ENCODE measurements at places on chromosomes 4 and X.

DNA sequence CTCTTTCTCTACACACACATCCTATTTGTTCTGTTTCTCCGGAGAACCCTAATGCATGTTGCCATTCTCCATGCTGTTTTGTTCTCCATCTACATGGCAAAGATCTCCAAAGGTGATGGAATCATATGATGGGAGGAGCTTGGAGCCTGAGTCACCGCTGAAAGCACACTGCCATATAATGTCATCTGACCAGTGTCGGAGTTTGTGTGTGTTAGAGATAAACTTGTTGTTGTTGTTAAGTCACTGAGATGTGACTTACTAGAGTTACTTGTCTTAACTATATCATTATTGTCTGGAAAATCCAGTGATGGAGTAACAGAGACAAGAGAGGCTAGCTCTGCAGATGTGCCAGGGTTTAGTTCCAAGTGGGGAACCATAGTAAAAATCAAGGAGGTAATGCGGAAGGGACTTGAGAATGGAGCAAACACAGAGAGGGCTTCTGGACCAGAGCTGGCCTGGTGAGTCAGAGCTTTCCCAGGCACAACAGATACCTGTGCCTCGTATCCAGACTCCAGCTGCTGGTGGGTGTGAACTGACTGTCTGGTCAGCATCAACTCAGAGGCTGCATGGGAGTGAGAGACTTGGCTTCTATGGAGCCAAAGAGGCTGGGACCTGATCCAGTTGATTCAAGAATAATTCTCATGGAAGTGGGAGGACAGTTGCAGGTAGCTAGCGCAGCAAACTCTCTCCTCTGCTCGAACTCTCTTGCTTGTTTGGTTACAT, 30.6 kb upstream of the CCKAR start:
- no peak for DNase-seq

GRCh38 chr4:43843501-43843900, 605.1 kb downstream of the KCTD8 start:
- no peak for DNase-seq

DNA sequence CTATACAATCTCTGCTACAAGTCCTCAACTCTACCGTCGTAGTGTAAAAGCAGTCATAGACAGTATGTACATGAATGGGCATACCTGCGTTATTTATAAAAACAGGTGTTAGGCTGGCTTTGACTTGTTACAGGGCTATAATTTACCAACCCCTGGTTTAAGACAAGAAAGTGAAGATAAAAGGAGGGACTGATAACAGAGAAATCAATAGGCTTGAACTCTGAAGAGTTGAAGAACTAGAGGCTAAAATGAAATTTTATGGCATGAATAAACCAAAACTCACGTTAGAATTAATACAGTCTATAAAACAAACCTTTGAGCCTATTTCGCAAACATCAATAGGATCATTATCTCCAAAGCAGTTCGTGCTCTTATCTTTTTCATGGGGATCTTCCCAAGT, 36.2 kb downstream of the PPA2 start:
- no peak for DNase-seq

- DNase-seq = no peak
These were observed 105.7 kb upstream of the PRPS2 start for GRCh38 chrX:12685541-12685940.

DNA sequence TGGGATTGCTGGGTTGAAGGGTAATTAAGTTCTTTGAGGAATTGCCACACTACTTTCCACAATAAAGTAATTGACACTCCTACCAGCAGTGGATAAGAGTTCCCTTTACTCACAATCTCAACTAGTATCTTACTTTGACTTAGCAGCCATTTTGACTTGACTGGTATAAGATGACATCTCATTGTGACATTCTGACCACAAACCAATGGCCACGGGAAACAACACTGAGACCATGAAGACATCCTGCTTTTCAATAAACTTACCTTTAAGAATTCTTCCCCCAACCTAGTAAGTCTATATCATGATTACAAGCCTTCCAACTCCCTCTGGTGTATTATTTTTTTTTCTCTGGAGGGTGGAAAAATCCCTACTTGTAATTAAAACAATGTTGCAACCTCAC, 66.9 kb upstream of the WDR1 start:
- no peak for DNase-seq

DNA sequence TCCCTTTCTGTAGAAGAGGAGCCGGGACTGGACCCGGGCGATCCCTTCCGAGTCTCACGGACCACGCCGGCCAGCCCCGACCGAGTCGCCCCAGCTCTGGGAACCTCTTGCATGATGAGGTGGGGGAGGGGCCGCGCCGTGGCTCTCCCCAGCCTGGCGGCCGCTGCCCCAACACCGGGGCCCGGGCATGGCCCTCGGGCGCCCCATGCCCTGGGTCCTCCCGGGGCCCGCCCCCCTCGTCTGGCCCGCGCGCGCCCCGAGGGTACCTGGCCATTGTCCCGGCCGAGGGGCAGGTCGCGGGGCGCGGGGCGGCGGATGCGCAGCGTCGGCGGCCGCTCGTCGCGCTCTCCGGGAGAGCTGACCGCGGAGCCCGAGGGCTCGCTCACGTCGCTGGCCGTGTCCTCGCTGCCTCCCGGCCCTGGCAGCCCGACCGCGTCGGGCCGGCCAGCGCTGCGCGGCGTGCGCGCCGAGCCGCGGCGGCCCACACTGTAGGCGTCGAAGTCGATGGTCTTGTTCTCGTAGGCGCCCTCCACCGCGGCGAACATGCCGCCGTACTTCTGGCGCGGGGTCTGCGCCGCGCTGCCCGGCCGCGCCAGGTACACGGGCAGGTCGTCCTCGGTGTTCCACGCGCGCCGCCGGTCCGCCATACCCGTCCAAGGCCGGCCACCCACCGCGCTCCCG, 423 bp downstream of the CRMP1 start:
- DNase-seq = no peak

GRCh38 chr4:139791681-139792080, 126.1 kb downstream of the MGST2 start:
- no peak for DNase-seq

DNA sequence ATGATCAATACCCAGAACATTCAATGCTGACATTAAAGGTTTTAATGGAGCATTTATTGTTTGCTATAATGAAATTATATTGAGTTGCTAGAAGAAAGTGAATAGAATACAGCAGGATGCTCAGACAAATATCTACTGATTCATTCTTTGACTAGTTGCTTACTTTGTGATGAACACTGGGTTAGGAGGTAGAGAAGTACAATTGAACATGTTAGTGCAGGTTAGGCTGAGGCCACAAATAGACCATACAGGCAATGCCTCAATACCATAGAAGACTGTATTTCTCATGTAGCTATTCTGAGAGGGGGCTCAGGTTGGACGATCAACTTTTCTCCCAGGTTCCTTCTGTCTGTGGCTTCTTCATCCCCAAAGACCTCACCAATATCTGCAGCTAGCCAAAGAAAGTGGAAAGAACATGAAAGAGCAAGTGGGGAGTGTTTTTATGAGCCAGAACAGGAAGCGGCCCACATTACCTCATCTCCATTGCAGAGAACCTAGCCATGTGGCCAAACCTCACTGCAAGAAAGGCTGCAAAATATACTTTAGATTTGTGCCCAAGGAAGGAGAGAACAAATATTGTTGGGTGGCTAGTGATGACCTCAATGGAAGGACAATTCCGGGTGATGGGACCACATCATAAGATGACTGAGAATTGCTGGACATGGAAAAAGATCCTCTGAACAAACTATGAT, 180.3 kb upstream of the GATB start:
- no peak for DNase-seq

- DNase-seq = no peak
These were observed 71.7 kb upstream of the BCOR start for GRCh38 chrX:40169193-40170101.

- no peak for DNase-seq
These were observed 9.8 kb upstream of the TMEM185A start for GRCh38 chrX:149641432-149641831.

DNA sequence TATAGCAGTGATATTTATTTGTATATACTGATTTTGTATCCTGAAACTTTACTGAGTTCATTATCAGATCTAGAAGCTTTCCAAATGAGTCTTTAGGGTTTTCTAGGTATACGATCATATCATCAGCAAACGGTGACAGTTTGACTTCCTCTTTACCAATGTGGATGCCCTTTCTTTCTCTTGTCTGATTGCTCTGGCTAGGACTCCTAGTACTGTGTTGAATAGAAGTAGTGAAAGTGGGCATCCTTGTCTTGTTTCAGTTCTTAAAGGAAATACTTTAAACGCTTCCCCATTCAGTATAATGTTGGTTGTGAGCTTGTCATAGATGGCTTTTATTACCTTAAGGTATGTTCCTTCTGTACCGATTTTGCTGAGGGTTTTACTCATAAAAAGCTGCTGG, 37.5 kb downstream of the CBR4 start:
- DNase-seq = no peak

GRCh38 chrX:16429406-16429805, 220.6 kb upstream of the S100G start:
- DNase-seq = no peak

DNA sequence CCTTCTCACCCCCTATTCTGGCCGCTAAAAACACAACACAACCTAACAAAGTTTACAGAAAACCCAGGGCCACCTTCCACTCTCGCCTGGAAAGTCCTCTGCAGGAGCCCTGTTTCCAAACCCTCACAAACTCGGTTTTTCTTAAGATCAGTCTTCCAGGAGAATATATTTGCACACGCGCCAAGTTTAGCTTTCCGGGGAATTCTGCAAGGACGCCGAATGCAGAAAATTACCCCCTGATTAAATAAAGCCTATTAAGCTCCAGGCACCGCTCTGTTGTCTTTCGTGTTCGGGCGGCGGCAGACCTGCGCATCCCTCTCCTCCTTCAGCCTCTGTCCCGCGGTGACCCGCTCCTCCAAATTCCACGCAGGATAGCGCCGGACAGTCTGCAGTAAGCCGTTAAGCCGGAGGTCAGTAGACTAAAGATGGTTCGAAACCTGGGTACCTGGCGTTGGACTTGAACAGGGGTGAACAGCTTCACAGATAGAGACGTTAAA, 5.0 kb downstream of the MSX1 start:
- no peak for DNase-seq

- DNase-seq = no peak
These were observed 1097.2 kb upstream of the TENM3 start for GRCh38 chr4:181146051-181146450.

DNA sequence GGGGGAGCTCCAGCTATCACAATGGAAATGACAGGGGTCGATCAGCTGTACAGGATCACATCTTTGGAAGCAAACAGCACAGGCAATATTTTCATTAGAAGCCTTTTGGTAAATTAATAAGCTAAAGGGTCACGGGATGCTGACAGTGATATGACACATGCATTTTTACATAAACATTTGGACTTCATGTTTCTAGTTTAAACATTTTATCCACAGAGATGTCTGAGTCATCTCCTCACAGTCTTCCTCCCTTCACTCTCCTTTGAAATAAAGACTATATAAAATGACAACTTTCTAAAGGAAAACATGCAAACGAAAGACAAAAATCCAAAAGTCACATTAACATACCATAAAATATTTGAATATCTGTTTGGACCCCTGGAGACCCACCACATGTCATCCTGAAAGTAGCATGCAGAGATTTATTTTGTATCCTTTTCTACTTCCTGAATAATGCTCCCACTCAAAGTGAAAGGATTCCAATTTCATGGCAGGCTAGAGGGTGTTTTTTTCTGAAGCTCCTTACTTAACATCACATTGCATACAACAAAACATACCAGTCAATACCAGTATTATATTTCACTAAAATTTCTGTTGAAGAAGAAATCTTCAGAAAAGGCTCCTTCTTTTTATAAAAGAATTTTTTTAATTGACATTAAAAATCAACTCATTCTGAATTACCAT, 200.1 kb upstream of the PPARGC1A start:
- no peak for DNase-seq

DNA sequence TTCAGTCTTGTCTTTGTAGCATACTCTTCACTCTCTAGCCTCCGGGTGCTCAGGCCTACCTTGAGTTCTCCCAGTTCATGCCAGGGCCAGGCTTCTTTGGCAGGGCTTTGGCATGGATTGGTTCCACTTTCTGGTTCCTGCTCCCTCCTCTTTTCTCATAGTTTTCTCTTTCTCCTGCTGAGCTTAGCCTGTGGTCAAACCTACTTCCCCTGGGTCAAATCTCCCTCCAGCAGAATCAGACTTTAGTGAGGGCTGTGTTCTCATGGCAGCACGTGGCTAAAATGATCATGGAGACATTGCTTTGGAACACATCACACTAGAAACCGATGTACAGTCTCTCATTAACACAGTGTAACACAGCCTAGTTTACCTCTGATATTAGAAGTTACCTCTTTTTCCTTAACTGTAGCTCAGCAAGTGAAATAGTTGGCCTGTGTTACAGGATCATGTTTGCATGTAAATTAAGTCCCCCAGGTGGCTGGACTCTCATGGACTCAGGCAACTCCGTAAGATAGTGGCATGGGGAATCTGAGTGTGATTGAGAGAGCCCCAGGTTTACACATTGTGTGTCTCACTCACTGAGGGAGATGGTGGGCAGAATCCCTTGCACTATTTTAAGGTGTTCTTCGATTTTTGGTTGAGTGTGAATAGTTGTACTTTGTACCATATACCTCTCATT, 13.3 kb downstream of the RAB9A start:
- no peak for DNase-seq

GRCh38 chr4:147481577-147482109, 746 bp downstream of the EDNRA start:
- no peak for DNase-seq

DNA sequence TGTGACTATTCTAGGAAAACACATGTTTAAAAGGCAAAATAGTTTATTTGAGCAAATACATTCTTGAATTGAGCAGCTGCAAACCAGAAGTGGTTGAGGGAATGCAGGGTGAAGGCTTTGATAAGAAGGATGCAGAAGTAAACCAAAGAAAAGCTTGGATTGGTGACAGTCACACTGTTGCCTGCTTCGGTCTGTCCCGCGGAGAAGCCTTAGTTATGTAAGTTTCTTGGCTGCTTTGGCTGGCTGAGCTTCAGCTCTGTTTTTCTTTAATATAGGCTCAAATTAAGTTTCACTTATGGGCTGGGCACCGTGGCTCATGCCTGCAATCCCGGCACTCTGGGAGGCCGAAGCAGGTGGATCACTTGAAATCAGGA, 67.6 kb downstream of the FAM53A start:
- DNase-seq = no peak

DNA sequence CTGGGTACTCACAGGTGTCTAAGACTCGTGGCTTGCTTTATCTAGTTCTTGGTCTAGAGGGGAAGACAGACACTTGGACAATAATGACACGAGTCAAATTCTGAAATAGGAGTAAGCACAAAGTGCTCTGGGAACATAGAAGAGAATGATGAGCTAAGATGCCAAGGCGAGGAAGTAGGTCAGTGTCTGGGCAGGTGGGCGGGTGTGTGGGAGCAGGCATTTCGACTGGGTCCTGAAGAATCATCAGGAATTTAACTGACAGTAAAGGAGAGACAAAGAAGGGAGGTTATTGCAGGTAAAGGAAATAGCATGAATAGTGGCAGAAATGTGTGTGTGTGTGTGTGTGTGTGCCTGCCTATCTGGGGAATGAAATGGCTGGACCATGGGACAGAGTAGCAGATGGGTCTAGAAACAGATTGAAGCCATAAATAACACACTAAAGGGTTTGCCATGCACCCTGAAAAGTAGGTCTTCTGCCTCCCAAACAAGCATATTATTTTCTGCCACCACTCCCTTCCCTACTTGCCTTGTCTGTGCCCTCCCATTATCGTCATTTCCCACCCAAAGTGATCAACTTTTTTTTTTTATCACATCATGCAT, 58.4 kb upstream of the SLC25A43 start:
- no peak for DNase-seq

All from keratinocyte (primary cell).